ENCODE measurements at places on chromosomes 4 and X.

GRCh38 chr4:150280081-150280895 is 202.0 kb downstream of the DCLK2 start:
- no peak for DNase-seq

DNA sequence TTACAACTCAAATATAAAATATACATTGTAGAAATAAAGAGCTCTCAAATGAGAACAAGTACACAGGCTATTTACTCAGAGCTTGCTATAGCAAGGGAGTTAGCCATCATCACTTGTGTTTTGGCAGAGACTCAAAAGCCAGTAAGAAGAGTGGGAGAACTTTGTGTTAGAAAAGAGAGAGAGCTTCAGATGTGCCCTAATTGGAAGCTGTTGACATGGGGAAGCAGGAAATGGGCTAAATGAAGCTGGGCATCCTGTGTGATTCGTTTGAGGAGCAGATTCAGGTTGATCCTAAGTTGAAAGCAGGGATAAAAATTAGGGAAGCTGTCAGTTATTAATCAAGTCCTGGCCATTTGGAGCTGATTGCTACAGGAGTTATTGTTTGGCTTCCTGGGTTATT is 207.4 kb upstream of the MAOA start:
- no peak for DNase-seq

GRCh38 chr4:135775909-135776308 is 1574.3 kb upstream of the PABPC4L start:
- DNase-seq, result no peak

DNA sequence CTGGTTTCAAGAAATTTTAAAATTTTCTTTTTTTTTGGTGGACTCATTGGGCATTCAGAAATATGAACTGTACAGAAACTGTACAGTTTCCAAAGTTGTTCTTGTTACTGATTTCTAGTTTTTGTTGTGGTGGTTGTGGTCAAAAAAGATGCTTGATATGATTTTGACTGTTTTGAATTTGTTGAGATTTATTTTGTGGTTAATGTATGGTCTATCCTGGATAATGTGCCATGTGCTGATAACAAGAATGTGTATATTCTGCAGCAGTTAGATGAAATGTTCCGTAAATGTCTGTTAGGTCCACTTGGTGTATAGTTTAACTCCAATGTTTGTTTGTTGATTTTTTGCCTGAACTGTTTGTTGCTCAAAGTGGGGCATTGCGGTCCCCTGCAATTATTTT is 127.6 kb upstream of the NUDT6 start:
- no peak for DNase-seq

- DNase-seq, result no peak
Measured at GRCh38 chrX:29397506-29397905, 810.3 kb downstream of the IL1RAPL1 start.

DNA sequence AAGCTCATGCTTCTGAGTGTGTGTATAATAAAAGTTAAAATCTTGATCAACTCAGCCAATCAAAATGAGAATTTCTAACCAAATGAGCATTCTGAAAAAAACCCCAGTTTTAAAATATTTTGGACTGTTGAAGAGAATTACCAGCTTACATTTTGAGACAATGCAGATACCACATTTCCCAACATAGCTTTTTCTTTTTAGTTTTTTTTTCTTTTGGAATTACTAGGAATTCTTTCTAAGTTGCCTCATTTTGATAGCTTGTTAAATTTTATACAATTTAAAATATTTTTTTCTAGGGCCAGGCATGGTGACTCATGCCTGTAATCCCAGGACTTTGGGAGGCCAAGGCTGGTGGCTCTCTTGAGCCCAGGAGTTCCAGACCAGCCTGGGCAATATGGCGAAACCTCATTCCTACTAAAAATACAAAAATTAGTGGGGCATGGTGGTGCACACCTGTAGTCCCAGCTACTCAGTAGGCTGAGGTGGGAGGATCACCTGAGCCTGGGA is 2.2 kb downstream of the RP2 start:
- DNase-seq, result no peak

DNA sequence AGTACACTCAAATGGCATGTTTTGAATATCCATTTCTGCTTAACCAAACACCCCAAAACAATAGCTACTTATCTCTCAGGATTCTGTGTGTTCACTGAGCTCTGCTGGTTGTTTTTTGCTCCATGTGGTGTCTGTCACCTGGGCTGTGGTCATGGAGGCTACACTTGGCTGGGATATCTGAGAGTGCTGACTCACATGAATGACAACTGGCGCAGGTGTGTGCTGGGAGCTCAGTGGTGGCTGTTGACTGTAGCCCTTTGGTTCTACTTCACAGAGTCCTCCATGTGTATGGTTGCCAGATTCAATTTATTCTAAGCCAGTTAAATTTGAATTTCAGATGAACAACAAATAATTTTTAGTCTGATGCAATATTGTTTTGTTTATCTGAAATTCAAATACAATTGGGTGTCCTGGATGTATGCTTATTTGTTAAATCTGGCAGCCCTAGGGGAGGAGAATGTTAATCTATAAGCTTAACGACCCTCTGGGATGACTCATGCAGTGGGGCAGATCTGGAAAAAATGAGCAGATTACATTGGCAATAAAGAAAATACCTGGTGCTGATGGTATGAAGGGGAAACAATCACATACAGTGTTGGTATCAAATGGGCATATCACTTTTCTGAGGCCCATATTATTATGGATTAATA is 28.2 kb upstream of the TCEAL4 start:
- no peak for DNase-seq
